ENCODE measurements at places on chromosomes 7 and 10.

- no peak for ATAC-seq
These were observed 68.5 kb downstream of the SLC25A13 start for GRCh38 chr7:96253441-96253840.

DNA sequence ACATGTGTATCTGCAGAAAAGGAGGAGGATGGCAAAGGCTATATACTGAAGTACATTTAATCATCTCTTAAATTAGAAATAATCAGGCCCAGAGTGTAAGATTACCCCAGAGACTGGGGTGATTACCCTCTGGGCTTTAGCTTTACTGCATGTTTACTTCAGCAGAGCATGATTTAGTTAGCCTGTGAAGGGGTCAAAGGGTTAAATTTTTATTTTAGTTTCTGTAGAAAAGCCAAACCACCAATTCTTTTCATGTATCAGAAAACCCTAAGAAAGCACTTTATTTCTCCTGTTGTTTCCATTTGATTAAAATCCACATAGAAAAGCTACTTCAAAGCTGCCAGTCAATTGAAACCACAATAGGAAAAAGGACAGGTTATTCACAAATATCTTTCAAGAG, 101.5 kb upstream of the LSM8 start:
- ATAC-seq, result no peak

GRCh38 chr10:90935581-90936275, 14.8 kb upstream of the ANKRD1 start:
- peak; percentile 21 for ATAC-seq

GRCh38 chr7:113710310-113711096, 208.3 kb downstream of the PPP1R3A start:
- peak; percentile 99 for ATAC-seq

DNA sequence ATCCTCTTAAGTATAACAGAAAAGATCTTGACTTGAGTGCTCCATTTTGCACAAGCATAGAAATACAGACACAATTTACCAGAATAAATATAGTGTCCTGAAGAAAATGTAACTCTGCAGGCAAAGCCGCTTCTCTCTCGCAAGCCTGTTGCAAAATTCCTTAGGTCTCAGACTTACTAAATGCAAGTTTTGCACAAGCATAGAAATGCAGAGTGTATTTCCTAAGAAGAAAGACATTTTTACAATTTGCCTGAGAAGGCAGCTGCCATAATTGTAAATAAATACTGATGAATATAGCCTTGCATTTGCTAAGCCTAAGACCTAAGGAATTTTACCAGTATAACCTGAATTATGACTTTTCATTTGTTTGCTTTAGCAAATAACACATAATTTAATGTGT, 67.1 kb downstream of the AGMO start:
- ATAC-seq, result no peak

All from SK-N-SH treated with all-trans-retinoic acid at 6 μM for 48 hours (cell line).